Hypothalamus (tissue), 51 donors: ENCODE measurements at places on chromosomes 4 and X.

- DNase-seq: no peak
Measured at GRCh38 chr4:89158884-89159503, 47.7 kb downstream of the TIGD2 start.

DNA sequence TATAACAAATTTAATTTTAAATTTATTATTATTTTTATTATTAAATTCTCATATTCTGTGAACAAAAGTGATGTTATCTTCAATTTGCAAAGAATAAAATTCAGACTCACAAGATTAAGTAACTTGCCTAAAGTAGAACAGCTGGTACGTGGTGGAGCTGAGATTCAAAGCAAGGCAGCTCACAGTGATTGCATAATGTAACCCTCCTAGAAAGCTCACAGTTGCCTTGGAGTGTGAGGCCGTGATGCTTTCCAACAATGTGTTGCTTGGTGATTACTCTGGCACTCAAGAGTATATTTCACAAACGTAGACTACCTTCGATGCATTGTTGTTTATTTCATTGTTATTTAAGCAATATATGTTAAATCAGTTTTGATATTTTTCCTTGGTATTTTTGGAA is 1039.2 kb upstream of the PABPC4L start:
- DNase-seq: no peak

DNA sequence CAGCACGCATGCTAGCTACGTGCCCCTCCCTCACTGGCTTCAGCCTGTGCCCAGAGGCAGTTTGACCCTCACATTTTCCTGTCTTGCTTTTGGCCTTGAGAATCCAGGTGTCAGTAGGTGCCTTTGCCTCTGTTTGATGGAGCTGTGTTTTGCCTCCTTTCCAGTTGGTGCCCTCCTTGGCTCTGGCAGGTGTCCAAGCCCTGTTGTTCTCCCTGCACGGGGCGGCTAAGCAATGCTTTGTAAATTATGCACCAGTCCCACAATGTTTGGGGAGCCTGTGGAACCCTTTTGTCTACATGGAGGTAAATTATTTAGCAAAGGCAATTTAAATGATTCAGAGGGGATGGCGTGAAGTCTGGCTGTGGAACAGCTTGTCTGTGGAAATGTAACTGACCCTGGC is 202.9 kb upstream of the BOD1L1 start:
- DNase-seq: no peak

GRCh38 chr4:1337376-1337831 is 9.6 kb upstream of the UVSSA start:
- DNase-seq: no peak

GRCh38 chrX:2371026-2371711 is 129.6 kb downstream of the DHRSX start:
- no peak for DNase-seq

DNA sequence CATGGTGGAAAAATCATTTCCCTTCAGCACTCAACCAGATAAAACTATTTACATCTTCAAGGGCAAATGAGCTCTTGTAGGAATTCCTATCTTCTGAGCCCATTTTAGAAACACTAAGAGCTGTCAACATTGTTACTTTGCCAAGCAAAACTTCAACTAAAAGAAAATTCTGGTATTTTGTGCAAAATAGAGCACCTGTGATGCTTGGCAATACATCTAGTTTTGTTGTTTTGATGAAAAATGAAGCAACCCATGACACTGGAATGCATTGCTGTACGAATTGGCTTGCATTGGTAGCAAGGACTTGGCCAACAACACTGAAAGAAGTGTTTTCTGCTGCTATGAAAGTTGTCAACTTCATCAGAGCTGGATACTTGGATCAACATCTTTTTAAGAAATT is 194.4 kb downstream of the COX18 start:
- DNase-seq: no peak

DNA sequence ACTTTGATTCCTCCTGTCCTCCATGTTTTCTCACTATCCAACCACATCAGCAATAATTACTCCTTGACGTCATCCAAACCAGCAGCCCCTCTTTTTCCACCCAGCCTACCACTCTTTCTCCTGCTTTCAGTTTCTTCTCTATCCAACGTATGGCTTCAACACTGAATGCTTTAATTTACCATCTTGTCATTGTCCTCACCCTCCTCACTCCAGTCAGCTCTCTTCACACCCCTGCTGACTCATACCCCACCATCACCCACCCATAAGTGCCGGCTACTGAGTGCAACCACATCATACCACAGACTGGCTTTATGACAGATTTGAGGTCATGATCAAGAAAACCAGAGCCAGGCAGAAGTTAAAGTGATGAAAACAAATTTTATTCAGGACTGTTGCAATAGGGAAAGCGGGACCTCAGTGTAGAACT is 9.8 kb upstream of the ANXA5 start:
- no peak for DNase-seq

DNA sequence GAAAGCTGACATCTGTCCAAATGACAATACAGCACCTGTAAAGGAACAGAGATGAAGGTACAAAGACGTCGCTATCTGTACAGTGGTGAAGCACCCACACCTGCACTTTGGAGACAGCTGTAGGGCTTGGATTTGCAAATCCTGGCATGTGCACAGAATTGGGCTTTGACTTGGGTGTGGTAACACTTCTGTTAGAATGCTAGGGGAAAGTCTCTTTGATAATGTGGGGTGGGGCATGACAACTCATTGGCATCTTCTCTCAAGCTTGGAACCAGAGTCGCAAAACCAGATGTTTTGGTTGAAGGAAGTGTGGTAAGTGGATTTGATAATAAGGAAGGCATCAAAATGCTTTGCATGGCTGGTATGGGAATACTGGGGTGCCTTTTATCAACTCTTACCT is 55.5 kb downstream of the VCX3B start:
- DNase-seq: no peak

GRCh38 chr4:41095192-41095872 is 119.0 kb downstream of the APBB2 start:
- no peak for DNase-seq

GRCh38 chr4:47462799-47463234 is 685 bp downstream of the COMMD8 start:
- no peak for DNase-seq

- DNase-seq: peak; percentile 72
Measured at GRCh38 chr4:95409750-95410149, 139.0 kb downstream of the UNC5C start.

DNA sequence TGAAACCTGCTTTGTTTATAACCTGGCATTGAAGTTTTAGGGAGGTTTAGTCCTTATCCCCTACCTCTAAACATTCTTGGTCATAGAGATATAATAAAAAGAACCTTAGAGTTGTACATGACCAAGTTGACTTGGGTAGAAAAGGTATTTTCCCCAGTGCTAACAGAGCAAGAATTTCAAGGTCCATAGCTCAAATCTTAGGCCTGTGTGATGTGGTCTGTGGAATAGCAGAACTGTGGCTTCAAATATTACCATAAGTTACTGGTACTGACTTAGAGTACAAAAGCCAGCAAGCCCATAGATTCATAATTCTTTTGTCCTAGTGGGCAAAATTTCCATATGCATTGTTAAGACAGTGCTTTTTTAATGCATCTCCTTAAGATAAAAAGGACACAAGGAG is 91.2 kb downstream of the GPRIN3 start:
- DNase-seq: no peak
